Activated CD4-positive, alpha-beta T cell treated with anti-CD3 and anti-CD28 coated beads, Interleukin-10, Interleukin-2, amounts not matched to agents 100 ng/mL and 50 ng/mL, durations not matched to agents 16 hours and 8 hours (primary cell): ENCODE measurements at places on chromosomes 2 and 18.
A peak's percentile ranks its signal among the peaks of the same experiment; 100 is the strongest.

- DNase-seq: no peak
Measured at GRCh38 chr2:9539531-9539930, 16.1 kb downstream of the ADAM17 start.

- no peak for DNase-seq
Measured at GRCh38 chr2:148646231-148646559, 1.6 kb downstream of the EPC2 start.

DNA sequence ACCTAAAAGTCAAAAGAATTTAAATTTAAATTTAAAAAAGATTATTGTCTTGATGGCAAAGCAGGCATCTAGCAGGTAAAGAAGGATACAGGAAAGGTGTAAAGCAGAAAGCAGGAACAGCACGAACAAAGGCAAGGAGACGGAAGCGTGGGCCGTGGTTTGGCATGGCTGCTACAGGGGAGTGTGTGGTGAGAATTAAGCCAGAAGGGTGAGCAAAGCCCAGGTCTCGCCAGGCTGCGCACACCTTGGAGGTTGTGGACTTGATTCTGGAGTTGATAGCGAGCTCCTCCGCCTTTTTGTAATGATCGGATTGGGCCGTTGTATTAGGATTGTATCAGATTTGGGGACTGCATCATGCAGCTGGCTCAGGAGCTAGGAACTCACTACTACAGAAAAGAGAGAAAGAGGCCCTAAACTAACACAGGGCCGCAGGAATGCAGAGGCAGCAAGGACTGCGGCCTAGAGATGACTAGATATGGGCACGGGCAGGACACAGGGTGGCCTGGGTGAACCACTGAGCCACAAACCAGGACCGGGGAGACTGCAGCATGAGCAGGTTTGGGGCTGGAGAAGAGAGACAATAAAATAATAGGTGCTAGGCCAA is 71.4 kb upstream of the TMEM247 start:
- no peak for DNase-seq

- DNase-seq: no peak
Measured at GRCh38 chr18:66729442-66730239, 125.8 kb upstream of the CDH19 start.

DNA sequence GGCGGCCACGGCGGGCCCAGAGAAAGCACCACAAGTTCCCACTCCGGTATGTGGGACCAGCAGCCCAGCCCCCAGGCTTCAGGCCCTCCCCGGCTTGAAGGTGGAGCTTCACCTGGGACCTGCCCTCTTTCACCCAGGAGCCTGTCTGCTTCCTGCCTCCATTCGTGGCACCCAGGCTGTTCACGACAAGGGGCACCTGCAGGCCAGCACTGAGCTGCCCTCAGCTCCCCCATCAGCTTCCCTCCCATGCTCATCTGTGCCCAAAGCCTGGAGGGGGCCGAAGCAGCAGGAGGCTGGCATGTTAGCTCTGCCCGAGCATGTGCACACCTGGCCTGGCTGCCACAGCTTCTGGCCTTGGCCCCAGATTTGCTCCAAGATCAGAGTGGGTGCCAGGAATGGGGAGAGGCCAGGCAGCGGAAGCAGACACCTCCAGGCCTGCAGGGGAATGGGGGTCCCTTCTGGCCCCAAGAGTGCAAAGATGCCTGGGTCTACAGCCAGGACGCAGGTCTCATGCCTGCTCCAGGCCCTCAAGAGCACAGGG is 312.4 kb upstream of the SYT4 start:
- DNase-seq: no peak

DNA sequence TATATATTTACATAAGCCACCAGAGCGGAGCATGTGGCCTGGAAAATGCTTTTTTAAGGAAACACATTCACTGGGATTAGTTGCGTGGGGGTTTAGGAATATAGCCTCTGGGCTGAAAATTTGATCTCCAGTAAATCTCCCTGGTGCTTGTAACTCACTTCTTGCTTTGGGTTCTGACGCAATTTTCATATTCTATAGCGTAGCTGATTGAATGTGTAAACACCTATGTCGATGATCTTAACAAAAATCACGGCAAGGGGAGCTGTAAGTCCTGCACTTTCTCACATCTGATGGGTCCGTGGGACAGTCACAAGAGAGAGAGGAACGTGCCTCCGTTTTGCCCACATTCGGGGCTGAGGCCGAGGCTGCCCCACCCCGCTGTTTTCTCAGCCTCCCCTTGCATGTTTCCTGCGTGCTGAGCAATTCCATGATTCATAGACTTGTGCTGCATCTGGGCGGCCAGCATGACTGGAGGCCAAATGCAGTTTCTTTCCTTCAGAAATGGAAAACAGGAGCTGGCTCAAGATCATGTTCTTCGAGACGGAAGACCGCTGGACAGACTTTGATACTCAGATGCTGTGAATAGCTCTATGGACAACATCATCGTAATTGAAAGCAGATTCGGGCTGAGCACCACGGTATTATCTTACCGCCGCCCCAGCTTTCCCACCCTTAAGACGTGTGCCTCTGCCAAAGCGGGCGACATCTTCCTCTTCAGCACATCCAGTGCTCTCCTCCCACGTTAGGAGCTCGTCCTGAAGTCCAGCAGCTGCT is 109.2 kb downstream of the TMEM18 start:
- no peak for DNase-seq

GRCh38 chr2:120660771-120661459 is 74.8 kb upstream of the GLI2 start:
- DNase-seq: no peak

DNA sequence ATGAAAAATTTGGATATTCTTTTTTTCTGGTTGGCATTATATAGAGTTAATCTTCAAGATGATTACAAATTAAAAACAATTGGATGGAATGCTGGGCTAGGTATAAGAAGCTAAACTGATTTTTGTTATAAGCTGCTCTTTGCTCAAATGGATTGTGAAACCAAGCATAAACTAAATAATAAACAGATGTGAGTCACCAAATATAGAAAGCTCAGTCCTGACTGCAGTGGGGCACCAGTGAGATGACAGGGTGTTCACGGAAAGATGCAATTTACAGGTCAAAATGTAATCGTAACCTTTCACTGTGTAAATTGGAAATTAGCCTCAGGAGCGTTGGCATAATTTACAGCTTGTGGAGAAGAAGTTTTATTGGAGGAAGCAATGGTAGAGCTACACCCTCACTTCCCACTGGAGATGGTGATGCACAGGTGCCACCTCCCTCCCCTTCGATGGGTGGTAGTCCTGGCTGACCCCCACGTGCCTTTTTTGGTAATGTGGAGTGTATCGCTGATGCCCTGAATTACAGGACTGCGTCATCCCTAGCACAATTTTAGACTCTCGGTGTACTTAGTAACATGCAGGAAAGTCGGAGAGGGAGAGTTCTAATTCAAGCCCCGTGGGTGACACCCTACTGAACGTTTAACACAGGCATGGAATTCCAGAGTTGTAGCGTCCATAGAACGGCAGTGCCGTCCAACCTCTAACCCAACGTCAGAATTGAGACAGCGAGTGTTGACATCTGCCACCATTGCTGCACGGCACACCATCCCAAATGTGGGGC is 73.9 kb upstream of the NFATC1 start:
- no peak for DNase-seq

- peak; percentile 29 for DNase-seq
Measured at GRCh38 chr18:68467957-68468356, 247.0 kb downstream of the TMX3 start.

- no peak for DNase-seq
Measured at GRCh38 chr18:2535419-2535910, 35.8 kb downstream of the METTL4 start.

DNA sequence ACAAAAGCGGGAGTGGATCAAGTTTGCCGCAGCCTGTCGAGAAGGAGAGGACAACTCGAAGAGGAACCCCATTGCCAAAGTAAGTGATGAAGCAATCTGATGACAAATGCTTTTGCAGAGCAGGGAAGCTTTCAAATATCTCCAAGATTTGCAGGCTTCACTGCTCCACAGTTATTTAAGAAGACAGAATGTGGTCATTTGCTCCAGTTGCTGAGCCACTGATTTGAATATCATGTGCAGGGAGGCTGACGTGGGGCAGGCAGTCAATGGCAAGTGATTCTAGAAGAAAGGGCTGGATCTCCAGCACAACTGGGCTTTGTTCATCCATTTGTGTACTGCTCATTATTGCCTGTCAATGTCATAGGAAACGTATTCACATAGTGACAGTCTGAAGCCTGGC is 10.2 kb downstream of the DSG4 start:
- no peak for DNase-seq

DNA sequence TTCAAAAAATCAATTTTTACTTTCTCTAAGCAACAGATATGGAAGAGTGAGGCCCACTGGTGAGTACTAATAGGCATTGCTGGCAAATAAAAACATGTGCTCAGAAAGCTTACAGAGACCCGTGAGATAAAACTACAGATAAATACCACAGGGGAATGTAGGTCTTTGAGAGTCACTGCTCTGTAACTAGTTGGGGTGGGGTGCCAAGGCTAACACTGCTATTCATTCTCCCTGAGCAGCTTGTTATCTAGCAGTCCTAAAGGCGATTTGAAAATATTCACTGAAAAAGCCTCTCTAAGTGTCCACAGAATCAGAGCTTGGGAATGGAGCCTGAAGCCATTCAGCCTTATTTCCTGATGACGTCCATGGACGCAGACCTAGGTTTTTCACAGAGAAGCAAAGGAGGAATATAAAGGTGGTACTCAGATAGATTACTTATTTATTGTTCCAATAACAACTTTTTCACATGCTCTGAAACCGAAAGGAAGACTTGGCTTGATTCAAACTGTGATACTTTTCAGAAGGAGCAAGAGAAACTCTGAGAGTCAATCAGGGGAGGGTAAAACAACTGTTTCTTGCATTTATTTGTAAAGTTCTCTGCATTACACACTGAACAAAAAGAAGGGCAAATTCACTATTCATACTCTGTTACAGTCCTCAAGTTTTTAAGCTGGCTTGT is 188.4 kb downstream of the PPP1R1C start:
- no peak for DNase-seq

- DNase-seq: no peak
Measured at GRCh38 chr2:65453916-65454315, 21.5 kb upstream of the SPRED2 start.

GRCh38 chr2:16014041-16014787 is 73.9 kb downstream of the MYCN start:
- DNase-seq: no peak

GRCh38 chr2:153354377-153354776 is 124.2 kb downstream of the RPRM start:
- no peak for DNase-seq

- no peak for DNase-seq
Measured at GRCh38 chr2:175929850-175930249, 72.2 kb downstream of the LNPK start.

- DNase-seq: no peak
Measured at GRCh38 chr2:229300790-229301189, 29.7 kb upstream of the PID1 start.

- no peak for DNase-seq
Measured at GRCh38 chr18:36634573-36635216, 194.1 kb downstream of the TPGS2 start.

GRCh38 chr2:96247009-96247408 is 18.8 kb downstream of the TMEM127 start:
- no peak for DNase-seq

DNA sequence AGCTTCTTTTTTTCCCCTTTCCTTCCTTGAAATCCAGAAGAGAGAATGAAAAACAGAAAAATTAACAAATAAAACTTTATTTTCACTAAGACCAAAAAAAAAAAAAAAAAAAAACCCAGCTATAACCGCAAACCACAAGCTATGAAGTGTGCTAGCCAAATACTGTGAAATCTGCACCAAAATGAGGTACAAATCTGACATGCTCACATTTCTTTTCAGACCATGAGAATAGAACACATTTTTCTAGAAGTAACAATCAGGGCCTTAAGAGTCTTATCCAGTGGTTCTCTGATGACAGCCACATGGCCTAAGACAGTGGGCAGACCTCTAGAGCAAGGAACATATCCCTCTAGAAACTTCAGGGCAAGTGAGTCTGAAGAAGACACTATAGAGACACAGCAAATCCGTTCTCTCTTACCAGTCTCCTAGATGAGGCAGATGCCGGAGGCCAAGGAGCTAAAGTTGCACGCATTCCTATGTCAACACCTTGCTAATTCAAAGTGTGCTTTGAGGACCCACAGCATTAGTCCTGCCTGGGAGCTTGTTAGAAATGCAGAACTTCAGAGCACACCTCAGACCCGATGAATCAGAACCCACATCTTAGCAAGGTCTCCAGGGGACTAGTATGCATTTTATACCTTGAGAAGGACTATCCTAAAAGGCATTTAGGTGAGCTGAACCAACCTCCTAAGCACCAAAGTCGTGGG is 317.1 kb downstream of the MYCN start:
- peak; percentile 6 for DNase-seq

GRCh38 chr2:45669032-45669486 is 17.6 kb downstream of the PRKCE start:
- no peak for DNase-seq

DNA sequence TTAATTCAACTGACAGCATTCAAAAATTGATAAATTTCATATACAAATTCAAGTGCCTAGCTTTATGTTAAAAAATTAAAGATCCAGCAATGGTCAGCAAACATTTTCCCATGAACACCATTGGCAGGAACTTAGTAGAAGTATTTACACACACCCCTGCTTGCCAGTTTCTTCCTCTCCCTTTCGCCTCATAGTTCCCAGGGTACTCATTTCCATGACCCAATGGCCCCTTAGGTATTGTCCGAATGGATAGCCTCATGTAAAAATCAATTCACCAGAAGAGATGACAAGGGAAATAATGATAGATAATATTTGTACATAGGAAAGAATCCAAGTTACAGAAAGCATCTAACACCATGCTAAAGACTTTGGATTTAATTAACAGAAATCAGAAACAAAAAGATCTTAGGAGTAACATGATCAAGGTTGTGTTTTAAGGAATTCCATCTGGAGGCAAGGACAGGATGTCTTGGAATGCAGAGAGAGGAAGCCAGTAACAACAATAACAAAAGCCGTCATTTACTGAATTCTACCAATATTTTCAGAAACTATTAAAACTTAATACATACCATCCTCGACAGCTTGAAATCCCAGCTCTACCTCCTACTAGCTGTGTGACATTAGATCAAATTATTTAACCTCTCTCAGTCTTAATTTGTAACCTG is 423.0 kb downstream of the IRS1 start:
- DNase-seq: no peak

DNA sequence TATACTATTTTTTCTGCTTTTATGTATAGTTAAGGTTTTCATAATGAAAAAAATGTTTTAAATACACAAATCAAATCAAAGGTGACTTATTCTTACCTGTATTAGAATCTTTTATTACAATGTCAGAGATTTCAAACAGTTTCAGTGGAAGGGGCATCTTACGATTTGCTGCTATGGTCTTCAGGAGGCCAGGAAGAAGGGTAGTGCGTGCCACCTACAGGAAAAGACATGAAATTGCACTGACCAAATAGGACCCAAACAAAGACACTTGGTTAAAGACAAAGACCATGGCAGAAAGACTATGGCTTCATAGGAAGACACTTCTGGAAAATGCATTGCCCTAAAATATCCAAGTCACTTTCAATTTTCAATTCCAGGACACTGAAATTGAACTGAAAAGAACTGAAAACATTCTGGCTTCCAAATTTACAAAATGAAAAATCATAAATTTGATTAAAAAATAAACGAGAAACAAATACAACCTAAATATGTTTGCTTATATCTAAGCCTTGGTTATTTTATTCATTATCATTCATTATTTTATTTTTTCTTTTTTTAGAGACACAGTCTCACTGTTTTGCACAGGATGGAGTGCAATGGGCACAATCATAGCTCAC is 42.1 kb downstream of the FARSB start:
- DNase-seq: peak; percentile 35
